Activated T-cell treated with anti-CD3 and anti-CD28 coated beads for 4 hours (primary cell): ENCODE measurements at places on chromosomes 6 and 20.

DNA sequence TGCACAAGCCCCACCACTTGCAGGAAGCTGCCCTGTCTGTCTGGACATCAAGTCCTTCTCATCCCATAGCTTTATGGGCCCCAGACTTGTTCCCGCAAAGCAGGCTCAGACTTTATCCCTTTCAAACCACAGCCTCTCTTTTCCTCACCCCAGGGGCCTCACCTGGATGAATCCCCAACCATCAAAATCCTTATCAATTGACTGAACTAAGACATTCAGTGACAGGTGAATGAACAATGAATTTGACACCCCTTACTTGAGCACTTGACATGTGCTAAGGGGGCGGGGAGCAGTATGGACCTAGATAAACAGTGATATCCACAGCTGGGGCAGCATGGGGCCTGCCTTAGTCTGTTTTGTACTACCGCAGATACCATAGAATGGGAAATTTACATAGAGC, 5.0 kb downstream of the RAB44 start:
- DNase-seq, result no peak

- DNase-seq, result no peak
These were observed 49.3 kb upstream of the NNAT start for GRCh38 chr20:37471741-37472235.

- DNase-seq, result no peak
These were observed 313.2 kb upstream of the JARID2 start for GRCh38 chr6:14932485-14933182.

DNA sequence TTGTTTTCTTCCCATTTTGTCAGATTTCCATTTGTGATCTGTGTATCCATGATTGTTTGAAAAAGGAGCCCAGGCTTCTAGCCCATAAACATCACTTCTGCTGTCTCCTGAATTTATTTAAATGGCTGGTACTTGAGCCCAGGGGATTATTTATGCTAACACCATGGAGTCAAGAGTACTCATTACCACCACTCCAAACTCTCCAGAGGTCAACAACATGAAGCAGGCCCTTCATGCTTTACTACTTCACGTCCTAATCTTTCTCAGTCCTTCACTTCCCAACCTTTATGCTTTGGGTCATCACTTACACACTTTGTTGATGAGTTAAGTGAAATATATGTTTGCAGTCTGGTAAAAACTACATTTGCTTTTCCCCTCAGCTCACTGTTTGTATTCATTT, 247.8 kb downstream of the BMP2 start:
- DNase-seq, result no peak

GRCh38 chr6:106318061-106318460, 7.5 kb downstream of the ATG5 start:
- DNase-seq, result no peak

DNA sequence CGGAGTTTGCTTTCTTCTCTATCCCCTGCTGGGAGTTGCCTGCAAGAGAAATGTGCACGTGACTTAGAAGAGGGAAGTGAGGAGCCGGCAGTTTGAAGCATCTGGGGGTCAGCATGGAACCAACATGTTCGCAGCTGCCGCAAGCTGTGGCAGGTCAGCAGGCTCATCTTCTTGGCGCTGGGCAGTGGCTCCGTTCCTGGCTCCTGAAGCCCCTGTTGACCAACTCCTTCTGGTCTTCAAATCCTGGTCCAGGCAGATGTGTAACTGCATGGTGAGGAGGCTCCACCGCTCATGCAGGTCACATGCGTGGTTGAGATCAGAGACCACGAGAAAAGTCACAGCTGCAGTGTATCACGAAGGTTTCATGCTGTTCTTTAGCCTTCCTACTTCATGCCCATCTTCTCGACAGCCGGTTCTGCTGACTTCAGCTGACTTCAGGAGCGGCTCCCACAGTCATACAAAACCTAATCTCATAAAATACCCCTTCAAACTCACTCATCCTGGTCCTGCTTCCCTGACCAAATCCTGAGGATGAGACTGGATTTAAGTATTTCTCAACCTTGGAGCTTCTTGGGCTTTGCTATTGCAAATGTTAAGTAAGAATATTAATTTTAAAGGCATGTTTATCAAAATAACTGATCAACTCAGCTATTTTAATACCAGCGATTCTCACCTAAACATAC, 44.9 kb upstream of the BCAS1 start:
- no peak for DNase-seq

DNA sequence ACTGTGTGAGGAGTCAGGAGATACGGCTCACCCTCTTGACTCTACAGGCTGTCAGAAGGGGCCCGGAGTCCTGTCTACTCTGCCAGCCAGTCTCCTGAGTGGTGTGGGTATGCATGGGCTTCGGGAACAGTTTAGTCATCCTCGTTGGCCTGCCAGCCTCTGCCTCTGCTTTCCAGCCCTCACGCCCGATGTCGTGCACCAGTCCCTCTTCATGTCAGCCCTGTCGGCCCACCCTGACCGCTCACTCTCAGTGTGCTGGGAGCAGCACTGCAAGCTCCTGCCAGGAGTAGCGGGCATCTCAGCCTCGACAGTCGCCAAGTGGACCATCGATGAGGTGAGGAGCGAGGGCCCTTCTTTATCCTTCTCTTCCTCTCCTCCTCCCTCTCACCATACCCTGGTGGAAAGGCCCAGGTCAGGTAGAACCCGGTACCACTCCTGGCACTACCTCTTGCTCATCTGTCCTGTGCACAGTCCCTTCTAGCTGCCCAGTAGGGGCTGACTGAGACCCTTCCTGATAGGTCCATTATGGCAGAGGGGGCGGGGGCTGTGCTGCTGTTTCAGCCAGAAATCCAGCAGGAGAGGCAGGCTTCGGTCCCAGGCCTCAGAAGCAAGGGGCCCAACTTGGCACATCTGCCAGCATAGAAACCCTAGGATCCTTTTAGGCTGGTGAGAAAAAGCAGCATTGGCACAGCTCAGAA, 18.7 kb upstream of the SGK2 start:
- DNase-seq, result no peak

DNA sequence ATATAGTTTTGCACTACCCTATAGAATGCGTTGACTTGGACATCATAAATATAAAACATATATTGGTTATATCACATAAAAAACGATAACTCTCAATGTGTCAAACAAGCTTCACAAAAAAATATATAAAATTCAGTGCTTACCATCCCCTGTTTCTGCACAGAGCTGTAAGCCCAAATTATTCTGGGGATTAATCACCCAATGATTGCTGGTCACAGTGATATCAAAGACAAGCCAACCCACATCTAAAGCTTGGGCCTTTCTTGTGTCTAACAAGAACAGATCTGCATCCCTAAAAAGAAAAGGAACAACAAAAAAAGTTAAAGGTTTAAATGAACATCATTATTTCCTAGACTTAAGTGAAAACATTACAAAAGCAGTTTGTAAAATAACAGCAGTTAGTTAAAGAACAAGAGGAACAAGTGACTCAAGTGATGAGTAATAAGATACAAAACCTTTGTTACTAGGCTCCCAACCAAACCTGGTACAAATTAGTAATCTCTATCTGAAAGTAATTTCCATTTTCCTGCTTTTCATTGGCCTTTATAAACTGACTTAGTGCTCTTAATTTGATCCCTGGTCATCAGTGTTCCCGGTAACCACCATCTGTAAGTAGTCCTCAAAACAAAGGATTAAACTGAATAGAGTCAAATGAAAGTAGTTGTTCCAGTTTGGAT, 81.1 kb downstream of the BMP5 start:
- DNase-seq, result no peak

DNA sequence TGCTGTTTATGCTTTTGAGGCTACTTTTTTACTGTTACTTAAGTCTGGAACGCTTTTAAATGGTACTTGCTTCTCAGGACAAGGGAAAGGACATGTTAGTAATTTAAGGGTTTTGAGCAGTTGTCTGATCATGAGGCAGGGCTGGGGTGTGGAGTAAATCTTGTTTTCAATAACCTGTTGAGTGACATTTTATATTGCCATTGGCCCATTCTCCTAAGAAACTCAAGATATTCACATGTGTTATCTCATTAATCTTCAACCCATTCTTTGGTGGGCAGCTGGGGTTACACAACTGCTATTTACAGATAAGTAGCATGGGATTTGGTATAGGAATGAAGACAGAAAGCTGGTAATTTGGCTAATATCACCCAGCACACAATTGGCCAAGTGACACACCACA, 44.6 kb upstream of the IL17A start:
- DNase-seq, result no peak

DNA sequence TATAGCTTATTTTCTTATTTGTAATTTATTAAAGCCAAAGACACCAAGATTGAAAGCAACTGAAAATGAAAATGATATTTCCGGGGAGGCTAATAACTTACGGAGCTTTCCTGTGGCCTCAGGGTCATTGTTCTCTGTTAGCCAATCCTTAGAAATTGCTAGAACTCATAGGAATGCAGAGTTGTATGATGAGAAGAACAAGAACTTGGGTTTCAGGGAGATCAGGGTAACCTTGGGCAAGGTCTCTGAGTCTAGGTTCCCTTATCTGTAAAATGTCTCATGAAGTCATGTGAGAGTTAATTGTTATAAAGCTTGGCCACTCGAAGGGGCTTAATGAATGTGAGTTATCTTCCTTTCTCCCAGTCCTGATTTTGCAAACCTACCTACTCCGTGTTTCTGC, 20.1 kb upstream of the SERINC3 start:
- no peak for DNase-seq

GRCh38 chr6:5205877-5206850, 54.6 kb downstream of the LYRM4 start:
- DNase-seq, result no peak

- no peak for DNase-seq
These were observed 767 bp downstream of the PTK6 start for GRCh38 chr20:63536241-63536977.

DNA sequence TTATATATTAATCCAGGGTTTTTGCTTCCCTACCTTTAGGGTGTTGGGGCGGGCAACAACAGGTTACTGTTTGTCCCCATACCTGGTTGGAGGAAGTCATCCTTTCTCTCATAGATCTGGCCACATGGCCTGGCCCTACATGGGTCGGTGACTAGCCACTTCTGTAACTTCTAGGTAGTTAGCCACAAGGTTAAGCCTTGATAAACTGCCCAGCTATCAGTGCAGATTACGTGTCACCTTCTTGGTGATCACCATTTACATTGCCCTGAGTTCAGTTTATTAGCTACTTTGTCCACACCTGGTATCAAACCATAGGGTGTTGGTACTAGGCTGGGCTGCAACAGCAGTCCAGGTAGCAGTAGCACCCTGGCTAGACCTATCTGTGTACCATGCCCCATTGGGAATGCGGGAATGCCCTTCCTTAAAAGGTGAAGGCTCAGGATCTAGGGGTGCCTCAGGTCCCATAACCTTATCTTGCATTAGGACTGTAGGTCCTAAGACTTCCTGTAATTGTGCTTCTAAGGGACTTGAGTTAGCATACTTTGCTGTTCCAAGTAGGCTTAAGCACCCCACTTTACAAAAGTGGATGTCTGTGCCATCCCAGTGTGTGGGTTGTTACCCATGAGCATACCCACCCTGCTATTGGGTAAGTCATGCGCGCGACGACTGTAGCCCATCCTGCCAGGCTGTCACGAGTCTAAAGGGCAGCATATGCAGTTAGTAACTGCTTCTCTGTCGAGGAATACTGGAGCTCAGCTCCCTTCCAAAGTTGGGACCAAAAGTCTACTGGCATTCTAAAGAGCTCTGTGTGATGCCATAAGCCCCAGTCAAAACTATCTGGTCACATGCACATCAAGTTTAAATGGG, 5.2 kb downstream of the ZKSCAN3 start:
- DNase-seq, result no peak

DNA sequence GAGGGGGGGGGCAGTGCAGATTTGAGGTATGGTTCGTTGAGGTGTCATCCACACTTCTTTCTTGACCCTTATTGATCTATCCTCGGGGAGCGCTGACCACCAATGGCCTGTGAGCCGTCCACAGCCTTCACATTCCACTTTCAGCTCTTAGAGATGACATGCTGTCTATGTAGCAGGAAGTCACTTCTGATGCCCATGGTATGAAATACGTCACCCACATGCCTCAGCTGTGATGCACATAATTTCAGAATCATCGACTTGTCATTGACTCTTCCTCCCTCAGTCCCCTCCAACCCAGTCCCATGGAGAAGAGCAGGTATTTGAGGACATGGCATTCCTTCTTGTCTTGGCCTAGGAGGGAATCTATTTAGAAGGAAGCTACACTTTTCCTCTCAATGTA, 4.7 kb upstream of the ADGRF5 start:
- no peak for DNase-seq

DNA sequence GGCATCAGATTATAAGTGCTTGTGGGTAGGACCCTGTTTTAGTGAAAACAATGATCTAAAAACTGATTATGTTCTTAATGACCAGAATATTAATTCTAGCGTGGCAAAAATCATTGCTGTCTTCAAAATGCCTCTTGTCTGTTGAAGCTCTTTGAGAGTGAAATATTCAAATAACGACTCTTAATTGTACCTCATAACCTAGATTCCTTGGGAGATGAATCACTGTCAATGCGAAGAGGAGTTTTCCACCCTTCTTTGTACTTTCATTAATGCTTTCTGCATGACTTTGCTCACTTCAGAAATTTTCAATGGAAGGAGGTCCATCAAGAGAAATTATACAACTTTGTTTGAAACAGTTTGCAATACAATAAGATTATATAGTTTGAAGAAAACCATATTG, 71.5 kb downstream of the CRYBG1 start:
- DNase-seq, result no peak

- no peak for DNase-seq
These were observed 120.8 kb upstream of the CDYL start for GRCh38 chr6:4655196-4656025.

GRCh38 chr20:24779946-24780345, 169.1 kb upstream of the CST7 start:
- DNase-seq, result no peak

- no peak for DNase-seq
These were observed 279.2 kb upstream of the EXOC2 start for GRCh38 chr6:971981-972640.

- no peak for DNase-seq
These were observed 14.2 kb downstream of the DLGAP4 start for GRCh38 chr20:36320261-36320897.

- no peak for DNase-seq
These were observed 38.7 kb downstream of the ZBTB2 start for GRCh38 chr6:151352410-151353396.

DNA sequence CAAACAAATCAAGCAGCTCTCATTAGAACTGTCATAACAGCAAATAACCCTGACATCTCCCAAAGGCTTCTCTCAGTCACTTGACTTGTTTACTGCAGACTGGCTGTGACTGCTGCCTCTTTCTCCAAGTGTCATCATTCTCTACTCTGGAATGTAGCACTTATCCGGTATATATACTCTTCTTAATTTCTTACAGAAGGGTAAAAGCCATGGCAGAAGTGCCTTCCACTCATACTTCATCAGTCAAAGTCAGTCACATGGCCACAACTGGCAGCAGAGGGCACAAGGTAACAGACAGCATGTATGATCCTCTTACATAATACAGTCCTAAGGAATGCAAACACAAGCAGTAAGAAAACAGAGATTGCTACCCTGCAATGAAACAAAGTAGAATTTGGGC, 9.3 kb downstream of the NAPB start:
- no peak for DNase-seq

GRCh38 chr6:137399881-137400443, 94.2 kb downstream of the OLIG3 start:
- no peak for DNase-seq

- DNase-seq, result no peak
These were observed 281.2 kb upstream of the JARID2 start for GRCh38 chr6:14964556-14965270.
